ENCODE measurements at places on chromosomes 1 and 21.

DNA sequence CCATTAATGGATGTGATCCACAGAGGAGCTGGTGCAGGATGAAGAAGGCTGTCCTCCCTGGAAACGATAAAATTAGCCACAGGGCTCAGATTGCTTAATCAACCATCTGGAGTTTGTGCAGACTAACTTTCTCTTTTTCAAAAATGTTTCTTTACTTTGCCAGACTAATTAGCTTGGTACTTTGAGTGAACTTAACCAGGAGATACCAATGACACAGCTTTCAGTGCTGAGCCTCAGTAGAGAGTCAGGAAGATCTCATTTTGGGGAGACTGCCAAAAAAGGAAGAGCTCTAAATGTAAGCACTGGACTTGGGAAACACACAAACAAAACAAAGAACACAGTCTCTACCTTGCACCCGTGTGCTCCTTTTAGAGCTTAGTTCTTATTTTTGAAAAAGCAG lies 248.1 kb upstream of the DEPDC1 start:
- no peak for DNase-seq

- DNase-seq = no peak
These were observed 27.8 kb upstream of the LYPD8 start for GRCh38 chr1:248783367-248783766.

DNA sequence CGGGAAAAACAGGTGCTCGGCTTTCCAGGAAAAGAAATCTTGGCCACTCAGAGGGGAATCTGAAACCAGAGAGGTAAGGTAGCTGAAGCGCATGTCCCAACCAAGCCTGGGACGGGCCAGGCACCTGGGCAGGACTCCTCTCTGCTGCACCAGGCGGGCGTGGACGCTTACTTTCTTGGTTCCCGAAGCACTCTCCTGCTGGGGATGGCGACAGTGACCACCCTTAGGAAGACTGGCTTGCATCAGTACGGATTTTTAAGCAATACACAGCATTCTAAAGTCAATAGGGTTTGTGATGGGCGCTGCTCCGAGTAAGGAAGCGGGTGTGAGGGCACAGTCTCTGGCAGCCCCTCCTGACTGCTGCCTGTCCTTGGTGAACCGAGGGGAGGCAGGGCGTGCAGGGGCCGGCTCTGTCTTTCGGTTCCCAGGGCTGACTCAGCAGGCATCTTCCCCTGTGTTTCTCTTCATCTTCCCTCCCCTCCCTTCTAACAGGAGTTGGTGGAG lies 74.9 kb upstream of the ANGPTL1 start:
- peak; percentile 35 for DNase-seq

- peak; percentile 69 for DNase-seq
These were observed 25.5 kb downstream of the CAPN9 start for GRCh38 chr1:230772457-230773395.

DNA sequence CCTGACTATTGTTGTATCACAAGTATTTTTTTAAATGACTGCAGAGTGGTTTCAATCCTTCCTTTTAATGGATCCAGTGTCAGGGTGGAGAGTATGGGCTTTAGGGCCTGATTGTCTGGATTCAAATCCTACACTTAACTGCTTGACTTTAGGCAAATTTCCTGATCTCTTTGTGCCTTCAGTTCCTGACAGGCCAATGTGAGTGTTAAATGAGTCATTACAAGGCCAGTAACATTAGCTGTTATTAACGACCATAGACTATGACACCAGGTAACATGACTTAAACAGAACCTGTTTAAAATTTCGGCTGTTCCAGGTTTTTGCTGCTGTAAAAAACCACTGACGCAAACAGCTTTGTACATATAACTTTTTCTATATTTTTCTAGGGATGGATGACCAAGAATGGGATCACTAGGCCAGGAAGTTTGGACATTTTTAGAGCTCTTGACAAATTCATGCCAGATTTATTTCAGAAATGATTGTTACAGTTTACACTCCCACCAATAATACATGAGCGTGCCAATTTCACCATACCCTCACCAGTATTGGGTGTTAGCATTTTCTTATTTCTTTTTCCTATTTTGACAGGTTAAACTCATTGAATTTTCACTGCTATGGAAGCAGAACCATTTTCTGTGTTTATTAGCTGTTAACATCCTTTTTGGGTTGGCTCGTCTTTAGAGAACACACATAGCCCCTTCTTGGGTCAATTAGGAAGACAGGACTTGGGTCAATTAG lies 11.3 kb downstream of the ZNF362 start:
- DNase-seq = no peak
